AG08395 (cell line): ENCODE measurements at places on chromosomes 6 and 20.

DNA sequence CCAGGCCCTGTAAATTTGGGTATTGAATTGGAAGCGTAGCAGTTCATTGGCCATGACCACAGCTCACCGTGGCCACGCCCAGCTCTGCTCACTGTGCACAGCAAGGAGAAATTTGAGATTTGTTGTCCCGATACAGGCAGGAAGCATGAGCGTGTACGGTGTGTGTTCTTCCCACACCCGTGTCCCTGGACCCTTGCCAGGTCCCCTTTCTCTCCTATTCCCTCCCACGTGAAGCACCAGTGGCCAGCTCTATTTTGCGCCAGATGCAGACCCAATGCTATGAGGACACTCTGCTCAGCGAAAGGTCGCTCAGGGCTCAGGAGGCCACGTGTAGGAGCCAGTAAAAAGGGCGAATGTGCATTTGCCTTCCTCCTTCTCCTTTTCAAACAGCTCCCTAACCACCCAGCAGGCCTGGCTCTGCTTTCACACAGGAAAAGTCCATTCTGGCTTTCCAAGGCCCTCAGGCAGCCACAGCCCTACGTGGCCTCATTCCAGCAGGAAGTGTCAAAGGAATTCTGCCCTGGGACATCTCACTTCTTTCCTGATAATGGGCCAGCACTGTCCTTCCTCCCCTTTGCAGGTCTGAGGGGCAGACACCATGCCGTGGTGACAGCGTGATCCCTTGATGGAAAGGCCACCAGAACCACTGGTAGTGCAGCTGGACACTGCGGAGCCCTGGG is 499.2 kb upstream of the CDH4 start:
- no peak for DNase-seq

DNA sequence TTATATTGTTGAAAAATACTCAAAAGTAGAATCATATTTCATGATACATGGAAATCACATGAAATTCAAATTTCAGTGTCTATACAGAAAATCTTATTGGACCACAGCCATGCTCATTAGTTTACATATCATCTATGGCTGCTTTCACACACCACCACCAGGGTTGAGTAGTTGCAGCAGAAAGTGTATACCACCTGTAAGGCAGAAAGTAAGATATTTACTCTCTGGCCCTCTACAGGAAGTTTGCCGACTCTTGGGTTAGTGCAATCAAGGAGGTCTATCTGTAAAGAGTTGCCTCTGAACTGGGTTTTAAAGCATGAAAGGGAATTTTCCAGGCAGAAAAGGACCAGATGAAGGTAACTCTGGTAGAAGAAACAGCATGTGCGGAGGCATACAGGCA is 432.3 kb downstream of the DHX35 start:
- DNase-seq: no peak

GRCh38 chr6:19159089-19159488 is 678.1 kb upstream of the ID4 start:
- peak; percentile 2 for DNase-seq

- DNase-seq: no peak
Measured at GRCh38 chr6:147463651-147464050, 44.8 kb upstream of the SAMD5 start.

DNA sequence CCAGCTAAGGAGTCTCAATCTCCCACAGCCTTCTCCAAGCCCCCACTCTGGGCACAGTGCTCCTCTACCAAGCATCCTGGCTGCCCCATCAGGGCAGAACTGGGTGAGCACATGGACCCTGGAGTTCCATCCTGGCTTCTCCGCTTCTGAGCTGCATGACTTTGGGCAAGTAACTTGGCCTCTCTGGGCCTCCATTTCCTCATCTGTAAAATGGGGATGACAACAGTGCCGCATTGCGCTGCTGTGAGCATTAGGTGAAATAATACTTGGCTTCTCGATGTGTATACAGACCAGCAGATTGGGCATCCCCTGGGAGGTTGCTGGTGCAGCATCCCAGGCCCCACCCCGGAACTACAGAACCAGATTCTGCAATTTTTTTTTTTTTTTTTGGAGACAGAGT is 8.3 kb upstream of the RIPOR3 start:
- no peak for DNase-seq

DNA sequence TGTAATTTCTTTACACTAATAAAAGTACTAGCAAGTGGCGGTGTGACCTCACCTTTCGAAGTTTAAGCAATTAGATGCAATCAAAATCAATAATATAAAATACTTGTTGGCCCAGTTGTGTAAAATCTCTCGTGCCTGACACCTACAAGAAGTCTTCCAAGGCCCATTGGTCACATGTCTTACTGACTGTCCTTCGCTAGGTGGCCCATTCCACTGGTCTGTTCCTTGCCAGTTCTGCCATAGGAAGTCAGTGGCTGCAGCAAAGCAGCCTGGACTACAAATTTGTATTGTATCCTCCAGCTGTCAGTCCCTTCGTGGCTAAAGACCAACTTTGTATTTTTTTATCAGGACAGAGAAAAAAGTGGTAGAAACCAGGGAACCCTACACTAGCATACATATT is 61.8 kb downstream of the CYB5R4 start:
- DNase-seq: no peak

DNA sequence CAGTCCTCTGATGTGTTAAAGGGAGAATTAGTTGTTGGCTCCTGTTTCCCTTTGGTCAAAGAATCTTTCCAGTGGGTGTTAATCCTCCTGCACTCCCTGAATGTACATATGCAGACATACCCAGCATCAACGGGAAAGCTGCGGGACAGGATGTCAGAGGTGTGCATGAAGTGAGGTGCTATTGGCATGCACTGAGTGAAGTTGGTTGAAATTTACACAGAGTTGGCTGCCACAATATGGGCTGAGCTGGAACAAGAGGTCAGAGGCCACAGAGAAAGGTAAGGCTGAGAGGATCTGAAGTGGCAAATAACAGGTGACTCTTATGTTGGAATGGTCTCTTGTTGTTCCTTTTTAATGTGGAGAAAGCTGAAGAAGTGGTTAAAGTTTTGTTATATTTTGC is 82.7 kb upstream of the AKIRIN2 start:
- no peak for DNase-seq

DNA sequence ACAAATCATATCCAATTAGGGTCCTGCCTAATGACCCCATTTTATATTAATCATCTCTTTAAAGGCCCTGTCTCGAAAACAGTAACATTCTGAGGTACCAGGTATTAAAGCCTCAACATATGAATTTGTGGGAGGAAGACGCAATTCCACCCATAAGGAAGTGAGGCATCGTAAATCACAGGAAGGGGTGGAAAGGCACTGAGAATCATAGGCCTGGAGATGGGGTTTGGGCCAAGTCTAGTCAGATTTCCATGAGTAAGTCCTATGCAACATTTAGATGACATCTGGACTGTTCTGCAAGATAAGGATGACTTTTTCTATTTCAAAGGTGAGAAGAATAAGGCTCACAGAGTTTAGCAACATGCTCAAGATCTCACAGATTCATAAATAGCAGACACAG is 534.0 kb downstream of the KHDRBS2 start:
- no peak for DNase-seq

- DNase-seq: no peak
Measured at GRCh38 chr20:40410028-40410427, 279.0 kb downstream of the MAFB start.

- DNase-seq: peak; percentile 25
Measured at GRCh38 chr6:134553936-134554335, 236.0 kb upstream of the SGK1 start.

DNA sequence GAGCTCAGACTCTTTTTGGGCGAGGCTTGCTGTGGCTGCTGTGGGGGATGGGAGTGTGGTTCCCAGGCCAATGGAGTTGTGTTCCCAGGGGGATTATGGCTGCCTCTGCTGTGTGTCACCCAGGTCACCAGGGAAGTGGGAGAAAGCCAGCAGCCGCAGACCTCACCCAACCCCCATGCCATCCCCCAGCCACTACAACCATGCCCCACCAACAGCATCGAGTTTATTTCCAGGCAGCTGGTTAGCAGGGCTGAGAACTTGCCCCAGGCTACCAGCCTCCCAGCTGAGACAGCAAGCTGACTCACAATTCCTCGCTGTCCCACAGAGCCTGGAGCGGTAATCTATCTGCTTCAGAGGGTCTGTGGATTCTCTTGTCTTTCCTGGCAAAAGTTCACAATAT is 331.7 kb downstream of the FRK start:
- no peak for DNase-seq

DNA sequence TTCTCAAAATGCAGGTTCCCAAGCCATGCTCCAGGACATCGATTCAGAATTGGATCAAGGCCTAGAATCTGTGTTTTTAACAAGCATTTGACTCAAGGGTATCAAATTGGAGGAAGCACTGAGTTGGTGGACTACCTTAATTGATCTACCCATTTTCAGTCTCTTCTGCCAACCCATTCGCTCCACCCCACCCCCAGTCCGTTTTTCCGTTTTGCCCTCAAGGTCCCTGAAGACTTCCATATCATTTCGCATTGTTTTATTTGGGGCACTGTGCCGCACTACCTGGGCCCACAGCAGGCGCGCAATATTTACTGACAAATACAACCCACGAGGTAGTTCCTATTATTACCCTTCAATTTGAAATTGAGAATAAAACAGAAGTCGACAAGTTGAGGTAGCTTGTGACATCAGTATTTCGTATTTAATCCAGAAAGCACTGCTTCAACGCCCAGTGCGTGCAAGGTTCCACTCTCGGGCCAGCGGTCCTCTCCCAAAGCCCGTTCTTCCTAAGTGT is 557 bp upstream of the DHX35 start:
- no peak for DNase-seq

GRCh38 chr6:142829556-142829955 is 115.4 kb downstream of the HIVEP2 start:
- DNase-seq: no peak

GRCh38 chr6:20540683-20541082 is 6.4 kb downstream of the CDKAL1 start:
- no peak for DNase-seq

DNA sequence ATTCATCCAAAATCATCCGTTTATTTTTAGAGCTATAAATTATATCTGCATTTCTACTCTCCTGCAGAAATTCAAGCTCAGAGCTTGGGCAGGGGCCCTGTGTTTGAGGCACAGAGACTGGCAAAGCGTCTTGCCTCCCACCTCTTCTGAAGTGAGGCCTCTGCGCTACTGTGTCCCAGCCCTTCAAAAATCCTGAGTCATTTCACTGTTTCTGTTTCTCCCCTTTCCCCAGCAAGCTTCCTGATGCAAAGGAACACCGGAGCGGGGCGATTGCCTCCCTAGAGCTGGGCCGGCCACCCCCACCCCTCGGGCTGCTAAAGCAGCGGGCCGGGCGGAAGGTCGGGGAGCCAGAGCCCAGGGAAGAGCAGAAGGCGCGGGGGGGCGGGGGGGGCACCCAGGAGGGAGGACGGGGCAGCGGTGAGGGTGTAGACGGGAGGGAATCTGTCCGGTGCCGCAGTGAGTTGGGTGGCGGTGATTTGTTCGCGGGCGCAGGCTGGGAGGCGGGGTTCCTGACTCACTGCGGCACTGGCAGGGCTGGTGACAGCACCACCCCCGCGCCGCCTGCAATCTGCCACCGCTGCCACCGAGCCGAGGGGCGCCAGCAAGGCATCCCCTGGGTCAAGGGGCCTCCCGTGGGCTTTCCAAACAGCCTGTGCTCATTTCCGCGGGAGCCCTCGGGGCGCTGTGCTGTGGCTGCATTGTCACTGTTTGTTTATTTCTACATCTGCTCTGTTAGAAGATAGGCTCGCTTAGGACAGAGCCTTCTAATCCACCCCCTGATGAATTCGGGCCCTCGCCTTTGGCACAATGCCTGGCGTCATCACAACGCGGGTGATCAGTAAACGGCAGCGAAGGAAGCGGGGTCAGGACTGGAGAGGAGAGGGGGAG is 46.5 kb upstream of the SNAP25 start:
- DNase-seq: peak; percentile 67

- DNase-seq: no peak
Measured at GRCh38 chr6:170545405-170545804, 7.7 kb downstream of the PSMB1 start.

- no peak for DNase-seq
Measured at GRCh38 chr6:106056060-106056745, 29.9 kb upstream of the PRDM1 start.

GRCh38 chr6:145318952-145319351 is 416.4 kb downstream of the EPM2A start:
- no peak for DNase-seq

GRCh38 chr20:60186412-60186811 is 228.2 kb downstream of the CDH26 start:
- no peak for DNase-seq

- no peak for DNase-seq
Measured at GRCh38 chr6:154252678-154253077, 103.9 kb downstream of the IPCEF1 start.

GRCh38 chr6:137659871-137660270 is 165.7 kb upstream of the OLIG3 start:
- no peak for DNase-seq

DNA sequence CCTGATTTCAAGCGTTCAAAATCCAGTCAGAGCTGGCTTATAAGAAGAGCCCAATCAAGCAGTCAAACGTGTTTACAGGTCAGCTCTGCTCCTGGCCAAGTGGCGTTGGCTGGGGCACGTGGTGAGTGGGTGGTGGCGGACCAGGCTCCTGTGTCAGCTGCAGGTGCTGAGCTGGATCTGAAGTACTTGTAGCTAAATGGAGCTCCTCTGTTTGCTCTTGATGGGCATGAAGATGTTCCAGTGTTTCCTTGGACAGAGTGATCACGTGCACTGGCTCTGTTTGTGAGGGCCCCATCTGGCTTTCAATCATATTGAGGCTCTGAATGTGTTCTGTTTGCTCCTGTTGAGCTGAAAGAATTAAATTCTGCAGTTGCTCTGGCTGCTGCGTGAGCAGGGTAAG is 10.2 kb upstream of the MICAL1 start:
- no peak for DNase-seq
